ENCODE measurements at places on chromosomes 16 and 17.

GRCh38 chr17:10139577-10139976, 58.8 kb downstream of the GAS7 start:
- no peak for DNase-seq

DNA sequence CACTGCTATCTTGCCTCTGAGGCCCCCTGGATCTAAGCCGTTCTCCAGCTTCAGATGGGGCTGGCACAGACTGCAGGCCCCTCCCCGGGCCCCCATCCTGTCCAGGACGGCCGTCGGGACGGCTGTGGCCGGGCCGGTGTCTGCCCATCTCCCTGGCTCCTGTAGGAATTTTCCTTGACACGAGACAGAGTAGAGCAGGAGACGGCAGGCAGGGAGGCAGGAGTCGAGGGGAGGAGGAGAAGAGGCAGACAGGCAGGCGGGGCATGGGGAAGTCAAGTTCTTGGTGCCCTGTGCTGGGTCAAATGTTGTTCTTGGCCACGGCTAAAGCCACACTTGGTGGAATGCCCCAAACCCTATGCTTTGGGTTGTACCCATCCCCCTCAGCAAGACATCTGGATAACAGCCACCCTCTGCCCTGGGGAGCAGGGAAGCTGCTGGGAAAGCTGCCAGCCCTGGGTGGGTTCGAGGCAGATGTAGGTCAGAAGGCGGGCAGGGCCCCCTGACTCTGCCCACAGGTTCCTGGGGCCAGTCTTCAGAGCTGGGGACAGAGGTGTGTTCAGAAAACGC, 4.0 kb downstream of the C1QTNF1 start:
- no peak for DNase-seq

DNA sequence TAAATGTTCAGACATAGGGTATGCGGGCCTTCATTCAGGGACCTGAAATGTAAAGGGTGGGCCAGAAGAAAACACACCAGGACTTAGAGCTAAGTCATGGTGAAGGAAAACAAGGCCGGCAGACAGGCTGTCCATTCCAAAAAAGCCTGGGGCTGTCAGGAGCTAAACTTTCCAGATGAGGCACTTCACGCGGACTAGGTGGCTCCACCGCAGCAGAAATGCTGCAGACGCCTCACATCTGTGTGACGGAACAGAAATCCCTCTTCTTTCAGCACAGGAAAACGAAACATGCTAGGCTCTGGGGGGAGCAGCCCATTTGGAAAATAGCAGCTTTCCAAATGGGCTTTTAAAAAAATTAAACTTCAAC, 88.7 kb downstream of the HS3ST3A1 start:
- DNase-seq = peak; percentile 47

DNA sequence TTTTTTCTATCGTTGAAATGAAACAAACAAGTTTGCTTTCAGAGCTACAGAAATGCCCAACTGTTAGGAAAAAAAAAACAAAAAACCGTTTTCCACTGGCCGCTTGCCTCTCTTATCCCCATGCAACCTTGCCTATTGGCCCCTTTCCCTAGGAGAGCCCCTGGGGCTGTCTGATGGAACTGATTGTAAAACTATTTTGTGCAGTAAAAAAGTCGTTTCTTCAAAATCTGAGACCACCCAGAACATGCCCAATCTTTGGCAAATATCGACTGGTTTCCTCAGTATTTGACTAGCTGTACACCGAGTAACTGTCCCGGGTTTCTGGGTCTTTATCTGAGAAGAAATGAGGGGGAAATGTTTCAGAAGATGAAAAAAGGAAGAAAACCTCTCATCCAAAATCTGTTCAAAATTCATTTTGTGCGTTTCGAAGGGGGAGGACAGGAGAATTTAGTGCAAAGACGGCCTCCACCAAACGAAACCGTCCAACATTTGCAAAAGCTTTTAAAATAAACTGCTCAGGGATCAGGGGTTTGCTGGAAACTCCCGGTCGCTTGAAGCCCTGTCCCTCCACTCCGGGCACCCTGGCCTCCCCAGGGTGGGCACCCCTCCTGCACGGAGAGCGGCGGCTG, 1.1 kb upstream of the GNAO1 start:
- no peak for DNase-seq

- DNase-seq = no peak
Measured at GRCh38 chr17:57276621-57277020, 20.3 kb downstream of the MSI2 start.

GRCh38 chr16:83959656-83960434, 6.8 kb downstream of the OSGIN1 start:
- DNase-seq = no peak

- peak; percentile 63 for DNase-seq
Measured at GRCh38 chr17:44363613-44364159, at the start of gene FAM171A2. Gene FAM171A2, minus strand, starts transcription at chr17:44363853. Its CDS starts 139 bp downstream, at chr17:44363714.

GRCh38 chr17:78960928-78961327, 18.8 kb downstream of the LGALS3BP start:
- no peak for DNase-seq

DNA sequence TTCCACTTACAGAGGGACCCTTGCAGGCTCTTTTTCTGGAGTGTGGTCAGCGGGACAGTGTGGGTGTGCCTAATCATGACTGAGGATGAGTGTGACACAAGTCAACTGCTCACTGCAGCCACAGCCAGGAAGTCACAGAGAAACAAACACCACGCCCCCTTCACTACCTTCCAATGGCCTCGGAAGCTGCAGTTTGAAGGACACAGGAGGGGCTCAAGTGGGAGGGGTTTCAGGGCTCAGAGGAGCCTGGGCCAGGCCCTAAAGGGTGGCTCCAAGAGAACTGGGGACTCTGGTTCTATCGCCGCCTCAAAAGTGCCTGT, 116.2 kb upstream of the SDK2 start:
- DNase-seq = no peak

DNA sequence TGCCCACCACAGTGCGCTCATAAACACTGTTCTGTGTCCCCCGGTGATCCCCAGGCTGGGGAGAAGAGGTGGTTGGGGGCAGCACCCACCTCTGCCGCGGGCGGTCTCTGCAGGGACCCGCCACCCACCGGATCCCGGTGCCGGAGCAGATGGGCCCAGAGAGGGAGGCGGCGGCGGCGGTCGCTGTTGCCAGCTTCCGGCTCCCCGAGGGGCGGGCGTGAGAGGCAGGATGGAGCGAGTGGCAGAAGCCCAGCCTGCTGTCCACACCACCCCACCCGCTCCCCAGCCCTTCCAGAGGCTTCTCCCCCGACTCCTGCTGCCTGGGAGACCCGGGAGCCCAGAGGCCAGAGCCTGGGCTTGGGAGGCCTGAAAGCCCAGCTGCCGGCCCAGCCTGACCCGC, 142.6 kb upstream of the CIBAR2 start:
- no peak for DNase-seq

DNA sequence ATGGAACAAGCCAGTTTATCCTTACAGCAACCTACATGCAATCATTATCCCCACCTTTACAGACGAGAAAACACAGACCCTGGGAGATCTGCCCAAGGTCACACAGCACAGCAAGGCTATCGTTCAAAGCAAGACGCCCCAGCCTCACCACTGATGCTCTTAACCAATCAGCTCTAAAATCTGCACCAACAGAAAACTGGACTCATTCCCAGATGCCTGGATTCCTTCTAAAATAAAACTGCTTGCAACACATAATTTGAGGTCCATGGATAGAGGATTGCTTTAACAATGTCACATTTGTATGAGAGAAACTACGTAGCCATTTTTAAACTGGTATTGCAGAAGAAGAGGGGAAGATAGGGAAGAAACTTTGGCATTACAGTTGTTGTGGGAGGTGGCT, 6.8 kb downstream of the COTL1 start:
- no peak for DNase-seq

DNA sequence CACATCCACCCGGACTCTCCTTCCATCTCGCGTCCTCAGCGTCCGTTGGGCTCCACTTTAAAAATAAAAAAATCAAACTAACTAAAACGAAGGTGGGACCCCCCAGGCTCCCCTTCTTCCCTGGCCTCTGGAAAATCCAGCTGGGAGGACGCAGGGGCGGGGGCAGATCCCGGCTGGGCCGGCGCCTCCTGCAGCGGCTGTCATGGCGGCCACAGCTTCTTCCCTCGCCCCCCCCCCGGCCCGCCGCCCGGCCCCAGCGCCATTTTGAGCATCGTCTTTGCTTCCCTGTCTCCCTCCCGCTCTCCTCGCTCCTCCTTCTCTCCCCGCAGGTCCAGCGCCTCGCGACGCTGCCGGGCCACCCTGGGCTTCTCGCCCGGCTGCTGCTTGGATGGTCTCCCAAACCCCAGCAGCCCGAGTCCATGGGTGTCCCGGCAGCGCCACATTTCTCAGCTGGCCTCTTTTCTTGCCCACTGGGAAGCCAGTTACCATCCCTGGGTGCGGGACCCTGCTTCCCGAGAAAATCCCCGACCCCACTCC, 3.3 kb downstream of the HOXB2 start:
- DNase-seq = no peak

DNA sequence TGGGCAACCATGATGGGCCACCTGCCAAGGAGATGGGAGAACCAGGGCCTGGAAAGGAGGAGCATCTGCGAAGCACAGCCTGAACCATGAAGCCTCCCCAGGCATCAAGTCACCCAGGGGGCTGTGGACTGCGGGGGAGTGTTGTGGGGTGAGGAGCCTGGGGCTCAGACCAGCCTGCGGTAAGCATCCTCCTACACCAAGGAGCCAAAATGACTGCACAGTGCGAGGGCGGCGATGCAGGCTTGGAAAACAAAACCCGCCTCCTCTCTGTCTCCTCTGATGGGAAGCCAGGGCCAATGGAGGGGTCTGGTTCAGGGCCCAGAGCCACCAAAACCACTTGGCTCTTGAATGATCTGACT, 18.1 kb upstream of the MAF start:
- DNase-seq = no peak

DNA sequence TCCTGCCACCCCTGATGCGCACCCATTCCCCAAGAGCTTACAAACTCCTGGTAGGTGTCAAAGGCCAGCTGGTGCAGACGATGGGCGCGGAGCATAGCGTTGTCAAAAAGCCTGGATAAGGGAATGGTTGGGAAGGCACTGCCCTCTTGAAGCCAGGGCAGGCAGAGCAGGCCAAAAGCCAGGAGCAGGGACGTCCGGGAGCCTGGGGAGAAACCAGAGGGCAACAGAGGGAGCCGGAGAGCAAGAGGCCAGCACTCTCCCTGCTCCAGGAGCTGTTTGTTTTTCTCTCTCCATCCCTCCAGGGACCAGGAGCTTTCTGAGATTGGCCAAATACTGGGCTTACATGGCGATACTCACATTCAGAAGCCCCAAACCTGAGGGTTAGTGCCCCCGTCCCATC, 334 bp downstream of the GH1 start:
- DNase-seq = no peak

GRCh38 chr17:82640036-82640435, 8.2 kb downstream of the WDR45B start:
- DNase-seq = no peak

DNA sequence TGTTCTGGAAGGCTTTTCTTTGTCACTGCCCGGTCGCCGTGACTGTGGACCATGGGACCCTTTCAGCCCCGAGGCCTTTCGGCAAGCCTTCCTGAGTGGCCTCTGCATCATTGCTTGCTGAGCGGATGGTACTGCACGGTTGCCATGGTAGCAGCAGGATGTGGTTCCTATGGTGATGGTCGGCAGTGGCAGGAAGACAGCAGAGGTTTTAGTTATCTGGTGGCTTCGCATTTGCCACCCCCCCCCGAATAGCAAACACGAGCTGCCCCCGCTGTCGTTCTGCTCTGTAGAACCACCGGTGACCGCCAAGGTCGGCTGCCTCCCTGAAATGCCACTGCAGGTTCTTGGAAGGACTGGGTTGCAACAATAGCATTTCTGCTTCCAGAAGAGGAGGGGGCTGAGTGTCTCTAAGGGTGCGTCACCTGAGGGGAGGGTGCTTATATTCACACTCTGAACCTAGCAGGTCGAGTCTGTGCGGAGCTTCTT, 76.6 kb downstream of the CMIP start:
- DNase-seq = peak; percentile 81

DNA sequence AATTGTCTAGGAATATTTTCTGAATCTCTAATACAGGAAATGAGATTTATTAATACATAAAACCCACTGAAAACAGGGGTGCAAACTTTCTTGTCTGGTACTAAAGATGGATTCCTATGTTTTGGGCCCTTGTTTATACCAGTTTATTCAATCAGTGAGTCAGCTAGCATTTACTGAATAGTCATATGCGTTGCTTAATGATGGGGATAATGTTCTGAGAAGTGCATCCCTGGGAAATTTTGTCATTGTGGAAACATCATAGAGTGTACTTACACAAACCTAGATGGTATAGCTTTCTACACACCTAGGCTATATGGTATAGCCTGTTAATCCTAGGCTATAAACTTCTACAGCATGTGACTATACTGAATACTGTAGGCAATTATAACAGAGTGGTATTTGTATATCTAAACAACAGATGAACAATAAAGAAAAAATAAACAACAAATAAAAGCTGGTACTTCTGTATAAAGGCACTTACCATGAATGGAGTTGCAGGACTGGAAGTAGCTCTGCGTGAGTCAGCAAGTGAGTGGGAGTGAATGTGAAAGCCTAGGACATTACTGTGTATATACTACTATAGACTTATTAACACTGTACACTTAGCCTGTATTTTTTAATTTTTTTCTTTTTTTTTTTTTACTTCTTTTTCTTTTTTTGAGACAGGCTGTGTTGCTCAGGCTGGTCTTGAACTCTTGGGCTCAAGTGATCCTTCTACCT, 63.7 kb downstream of the SIAH1 start:
- no peak for DNase-seq

GRCh38 chr17:34412965-34413441, 50.0 kb upstream of the CCL1 start:
- no peak for DNase-seq

DNA sequence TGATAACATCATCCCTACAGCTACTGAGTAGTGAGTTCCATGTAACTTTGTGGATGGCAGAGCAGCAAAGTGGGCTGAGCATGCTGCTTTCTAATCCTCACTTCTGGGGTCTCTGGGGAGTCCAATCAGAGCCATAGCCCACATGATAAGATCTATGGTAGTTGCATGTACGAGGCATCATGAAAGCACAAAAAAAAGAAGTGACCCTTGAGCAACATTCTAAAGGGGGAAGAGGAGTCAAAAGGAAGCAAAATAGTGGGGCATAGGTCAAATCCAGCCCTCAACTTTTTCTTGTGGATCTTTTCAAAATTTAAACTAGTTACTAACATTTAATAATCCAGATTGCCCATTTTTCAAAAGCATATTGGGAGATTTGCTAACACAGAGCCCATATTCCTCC, 208.5 kb upstream of the TOX3 start:
- DNase-seq = no peak

DNA sequence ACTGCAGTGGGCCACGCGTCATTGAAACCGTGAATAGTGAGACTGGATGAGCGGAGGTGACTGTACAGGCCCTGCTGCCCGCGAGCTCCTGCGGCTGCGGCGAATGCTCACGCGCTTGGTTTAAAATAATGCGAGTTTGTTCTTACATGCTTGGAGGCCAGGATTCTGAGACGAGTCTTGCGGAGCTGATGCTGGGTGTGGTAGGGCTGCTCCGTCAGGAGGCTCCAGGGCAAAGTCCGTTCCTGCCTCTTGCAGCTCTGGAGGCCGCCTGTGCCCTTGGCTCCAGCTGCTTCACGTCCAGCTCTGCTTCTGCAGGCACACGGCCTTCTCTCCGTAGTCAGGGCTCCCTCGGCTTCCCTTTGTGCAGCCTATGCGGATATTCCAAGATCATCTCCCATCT, 9.5 kb downstream of the ACSF3 start:
- DNase-seq = no peak

Measured in SK-N-DZ (cell line).